ENCODE measurements at places on chromosomes 6 and 20.
A peak's percentile ranks its signal among the peaks of the same experiment; 100 is the strongest.

DNA sequence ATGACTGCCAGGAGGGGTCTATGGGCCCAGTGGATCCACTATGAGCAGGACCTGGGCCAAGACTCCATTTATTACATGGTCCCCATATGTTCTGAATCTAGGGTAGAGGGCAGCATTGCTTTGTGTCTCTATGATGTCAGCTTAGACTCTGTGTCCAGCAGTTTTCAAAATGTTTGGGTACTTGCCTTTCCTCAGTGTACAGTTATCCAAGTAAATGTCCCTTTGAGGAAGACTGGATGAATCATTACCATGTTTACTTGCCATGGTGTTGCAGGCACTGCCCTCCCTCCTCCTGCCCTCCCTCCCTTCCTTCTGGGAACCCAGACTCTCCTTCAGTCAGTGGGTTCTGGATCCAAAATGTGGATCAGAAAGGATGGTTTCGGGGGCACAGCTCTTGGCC lies 108.6 kb downstream of the NRN1 start:
- DNase-seq = no peak

GRCh38 chr6:99467509-99468106 lies 42.5 kb upstream of the PNISR start:
- DNase-seq = no peak

DNA sequence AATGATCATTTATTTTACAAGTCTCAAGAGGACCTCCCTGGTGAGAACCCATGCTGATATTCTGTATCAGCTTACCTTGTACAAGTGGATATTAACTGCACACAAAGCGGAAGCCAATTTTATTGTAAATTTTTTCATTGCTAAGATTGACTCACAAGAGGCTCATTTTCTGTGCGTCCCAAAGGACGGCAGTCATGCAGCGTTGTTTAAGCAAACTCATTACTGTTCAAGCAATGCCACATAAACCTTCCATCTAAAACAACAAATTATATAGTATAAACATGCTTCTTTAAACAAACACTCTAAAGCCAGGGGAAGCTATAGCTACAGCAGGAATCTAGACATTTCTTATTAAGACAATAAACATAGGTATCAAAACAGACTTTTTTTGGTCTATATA lies 575.3 kb downstream of the FRK start:
- DNase-seq = no peak

DNA sequence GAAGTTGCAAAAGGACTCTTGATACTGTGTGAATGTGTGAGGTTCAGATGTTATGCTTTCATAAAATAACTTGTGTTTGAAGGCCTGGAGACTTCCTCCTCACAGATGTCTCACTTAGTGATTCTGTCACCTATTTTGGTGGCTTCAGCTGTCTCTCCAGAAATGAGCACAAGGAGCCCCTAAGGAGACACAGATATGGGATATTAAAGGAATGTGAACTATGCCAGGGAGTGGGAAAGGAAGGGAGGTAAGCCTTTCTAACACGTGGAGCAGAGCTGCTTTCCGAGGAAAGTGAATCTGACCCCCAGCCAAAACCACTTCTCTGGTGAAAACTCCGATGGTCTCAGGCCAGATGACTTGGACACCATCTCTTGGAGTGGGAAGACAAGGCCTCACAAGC lies 10.5 kb upstream of the FOXO3 start:
- no peak for DNase-seq

- DNase-seq = no peak
Measured at GRCh38 chr20:50434653-50435396, 75.4 kb upstream of the PTPN1 start.

GRCh38 chr6:84177241-84177640 lies 50.2 kb downstream of the CEP162 start:
- DNase-seq = no peak

GRCh38 chr6:106546691-106547414 lies 82.4 kb downstream of the RTN4IP1 start:
- DNase-seq = no peak

DNA sequence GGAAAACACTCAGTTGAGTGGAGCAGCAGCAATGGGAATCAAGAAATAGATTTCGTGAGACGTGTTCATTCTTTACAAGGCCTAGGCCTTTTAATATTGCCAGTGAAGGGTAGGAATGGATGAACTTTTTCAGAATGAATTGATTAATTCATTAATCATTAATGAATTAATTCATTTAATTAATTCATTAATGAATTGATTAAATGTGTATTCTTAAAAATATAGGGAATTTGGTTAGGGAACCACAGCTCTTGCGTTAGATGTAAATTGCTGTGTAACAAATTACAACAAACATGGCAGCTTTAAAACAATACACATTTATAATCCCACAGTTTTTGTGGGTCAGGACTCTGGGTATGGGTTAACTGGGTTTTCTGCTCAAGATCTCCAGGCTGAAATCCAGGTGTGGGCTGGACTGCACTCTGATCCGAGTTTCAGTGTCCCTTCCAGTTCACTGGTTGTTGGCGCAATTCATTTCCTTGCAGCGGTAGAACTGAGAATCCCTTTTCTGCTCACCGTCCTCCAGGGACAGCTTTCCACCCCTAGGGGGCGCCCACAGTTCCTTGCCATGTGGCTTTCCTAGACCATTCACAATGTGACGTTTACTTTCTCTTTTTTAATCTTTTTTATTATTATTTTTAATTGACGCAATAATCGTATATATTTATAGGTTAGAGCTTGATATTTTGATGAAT lies 32.8 kb upstream of the BCAS1 start:
- peak; percentile 61 for DNase-seq

GRCh38 chr6:106128981-106129781 lies 43.0 kb downstream of the PRDM1 start:
- no peak for DNase-seq

- no peak for DNase-seq
Measured at GRCh38 chr6:99369533-99369932, 20.1 kb upstream of the FAXC start.

DNA sequence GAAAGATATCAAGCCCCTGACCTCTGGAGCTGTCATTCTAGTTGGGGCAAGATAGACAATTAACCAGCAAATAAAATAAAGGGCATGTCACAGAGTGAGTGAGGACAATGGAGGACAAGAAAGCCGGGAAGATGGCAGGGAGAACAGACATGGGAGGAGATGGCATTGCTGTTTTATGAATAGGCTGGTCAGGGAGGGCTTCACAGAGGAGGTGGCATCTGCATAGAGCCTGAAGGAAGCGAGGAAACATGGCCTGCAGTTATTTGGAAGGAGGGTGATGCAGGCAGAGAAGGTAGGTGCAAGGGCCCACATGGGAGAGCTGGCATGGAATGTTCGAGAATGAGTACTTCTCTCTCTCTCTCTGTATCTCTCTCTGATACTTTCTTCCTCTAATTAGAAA lies 63.7 kb downstream of the EFCAB8 start:
- no peak for DNase-seq

GRCh38 chr6:42320762-42321161 lies 103.1 kb upstream of the MRPS10 start:
- no peak for DNase-seq

- DNase-seq = no peak
Measured at GRCh38 chr20:25224941-25225340, 22.9 kb upstream of the PYGB start.

- no peak for DNase-seq
Measured at GRCh38 chr6:166003569-166003968, 164.1 kb downstream of the TBXT start.

GRCh38 chr6:134593887-134594286 lies 276.0 kb upstream of the SGK1 start:
- DNase-seq = no peak

- DNase-seq = no peak
Measured at GRCh38 chr6:158799051-158799792, 19.9 kb downstream of the EZR start.

DNA sequence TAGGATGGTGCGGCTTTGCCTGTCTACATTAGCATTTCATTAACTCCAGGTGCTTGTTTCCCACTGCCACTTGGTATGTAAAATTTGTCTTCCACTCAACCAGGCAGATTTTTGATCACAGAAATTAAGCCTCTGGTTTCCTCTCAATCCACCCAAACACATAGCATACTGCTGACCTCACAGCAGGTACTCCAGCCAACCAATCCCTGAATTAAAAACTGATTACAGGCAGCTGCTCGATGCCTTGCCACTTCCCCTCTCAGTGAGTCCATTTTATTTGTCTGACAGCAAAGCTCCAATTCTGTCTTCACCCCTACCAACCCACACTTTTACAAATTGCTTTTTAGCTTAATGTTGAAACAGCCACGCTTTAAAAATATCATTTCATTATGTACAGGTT lies 95.2 kb downstream of the PLCB1 start:
- DNase-seq = no peak

- DNase-seq = no peak
Measured at GRCh38 chr6:9464583-9464982, 950.3 kb downstream of the TFAP2A start.
